ENCODE measurements at places on chromosomes 5 and 9.

GRCh38 chr9:112341730-112342129 is 8.3 kb upstream of the PTBP3 start:
- DNase-seq, result no peak

- DNase-seq, result no peak
These were observed 896 bp downstream of the CMBL start for GRCh38 chr5:10306806-10307205.

GRCh38 chr5:149206524-149207141 is 65.0 kb upstream of the AFAP1L1 start:
- no peak for DNase-seq

- no peak for DNase-seq
These were observed 286.9 kb downstream of the PARP8 start for GRCh38 chr5:50953290-50953689.

Measured in testis (tissue), 5 donors.